ENCODE measurements at places on chromosomes 7 and 10.

- no peak overlapping the region for H3K4me3 ChIP-seq
- H3K27me3 ChIP-seq, result no peaks in the 10 kb centered on the region
- H3K36me3 ChIP-seq, result no peaks in the 10 kb centered on the region
These were observed 29.8 kb downstream of the ASAH2 start for GRCh38 chr10:50221470-50221869.

DNA sequence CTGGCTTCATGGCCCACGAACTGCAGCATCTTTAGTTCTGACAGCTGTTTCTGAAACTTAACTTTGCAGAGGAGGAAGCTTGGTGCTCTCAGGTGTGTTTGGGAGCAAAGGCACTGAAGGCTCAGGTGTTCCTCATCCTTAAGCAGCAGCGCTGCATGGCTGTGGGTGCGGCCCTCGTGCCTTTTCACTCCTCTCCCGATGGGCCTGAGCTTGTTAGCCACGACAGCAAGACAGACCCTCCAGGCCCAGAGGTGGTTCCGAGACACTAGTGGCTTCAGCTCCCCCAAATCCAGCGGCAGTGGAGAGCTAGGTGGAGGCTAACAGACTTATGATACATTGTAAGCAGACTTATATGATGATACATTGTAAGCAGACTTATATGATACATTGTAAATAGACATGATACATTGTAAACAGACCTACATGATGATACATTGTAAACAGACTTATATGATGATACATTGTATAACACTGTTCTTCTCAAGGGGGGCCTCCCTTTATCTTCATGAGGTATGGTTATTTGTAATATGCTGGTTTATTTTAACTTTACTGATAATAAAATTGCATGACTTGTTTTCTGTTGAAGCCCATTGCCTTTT lies 14.1 kb downstream of the PFKP start:
- no peak for DNase-seq
- no peak overlapping the region for H3K27ac ChIP-seq
- no peaks in the 10 kb centered on the region for H3K4me1 ChIP-seq
- H3K27me3 ChIP-seq, result no peaks in the 10 kb centered on the region
- H3K4me3 ChIP-seq, result no peak overlapping the region

DNA sequence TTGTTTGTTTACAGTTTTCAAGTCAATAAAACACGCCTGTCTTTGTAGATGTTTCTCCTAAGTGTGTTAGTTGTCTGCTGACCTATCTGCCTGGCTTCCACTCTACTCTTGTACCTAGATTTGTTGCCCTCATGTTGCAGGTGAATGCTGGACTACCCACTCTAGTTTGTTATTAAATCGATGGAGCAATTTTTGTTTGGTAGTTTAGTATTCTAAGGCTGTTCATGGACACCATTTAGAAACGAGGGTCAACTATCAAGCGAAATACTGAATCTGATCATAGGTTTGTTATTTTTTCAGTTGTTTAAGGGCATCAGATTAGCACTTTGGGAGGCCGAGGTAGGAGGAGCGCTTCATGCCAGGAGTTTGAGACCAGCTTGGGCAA lies 29.1 kb upstream of the MKLN1 start:
- H3K4me1 ChIP-seq, result no peaks in the 10 kb centered on the region
- H3K27ac ChIP-seq, result no peak overlapping the region
- H3K27me3 ChIP-seq, result no peaks in the 10 kb centered on the region

DNA sequence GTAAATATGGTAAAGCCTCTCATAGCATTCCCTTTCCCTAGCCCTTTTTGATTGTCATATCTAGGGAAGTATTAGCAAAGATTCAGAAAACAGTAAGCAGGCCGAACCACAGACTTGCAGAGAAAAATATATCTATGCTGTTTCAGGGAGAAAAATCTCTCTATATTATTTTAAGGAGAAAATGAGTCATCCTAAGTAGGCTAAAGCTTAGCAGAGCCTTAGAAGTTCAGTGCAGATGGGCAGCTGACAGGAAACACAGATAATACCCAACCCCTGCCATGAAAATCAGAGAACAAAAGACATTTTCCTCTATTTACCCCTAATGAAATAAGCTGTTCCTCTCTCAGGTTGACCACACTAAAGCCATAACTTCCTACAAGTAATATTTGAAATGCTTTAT lies 16.5 kb downstream of the C1QL3 start:
- H3K4me3 ChIP-seq, result no peak overlapping the region
- no peaks in the 10 kb centered on the region for H3K36me3 ChIP-seq
- no peak overlapping the region for H3K27ac ChIP-seq
- no peak for DNase-seq
- no peaks in the 10 kb centered on the region for H3K27me3 ChIP-seq

GRCh38 chr10:129901389-129902006 lies 62.6 kb downstream of the EBF3 start:
- H3K4me3 ChIP-seq, result no peak overlapping the region
- no peaks in the 10 kb centered on the region for H3K36me3 ChIP-seq
- H3K27me3 ChIP-seq, result no peaks in the 10 kb centered on the region
- no peak for DNase-seq
- no peak overlapping the region for H3K27ac ChIP-seq
- H3K4me1 ChIP-seq, result no peaks in the 10 kb centered on the region

DNA sequence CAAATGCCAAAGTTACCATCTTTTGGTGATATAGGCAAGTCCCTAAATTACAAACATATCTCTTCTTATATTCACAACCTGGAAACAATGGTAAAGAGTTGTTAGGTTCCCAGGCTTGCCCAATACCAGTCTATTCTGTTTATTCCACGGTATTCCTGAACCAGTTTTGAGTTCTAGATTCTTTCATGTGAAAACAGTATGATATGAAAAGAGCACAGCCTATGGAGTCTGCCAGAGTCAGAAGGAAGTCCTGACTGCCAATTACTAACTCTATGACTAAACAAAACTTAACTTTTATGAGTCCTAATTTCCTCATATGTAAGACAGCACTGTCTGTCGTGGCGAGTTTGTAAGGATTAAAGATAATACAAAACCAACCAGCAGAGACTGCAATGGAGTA lies 5.6 kb downstream of the ABI1 start:
- no peak for DNase-seq
- H3K27ac ChIP-seq, result no peak overlapping the region
- no peaks in the 10 kb centered on the region for H3K36me3 ChIP-seq
- H3K27me3 ChIP-seq, result no peaks in the 10 kb centered on the region
- H3K4me1 ChIP-seq, result peaks cover 11% of the 10 kb centered on the region
- no peak overlapping the region for H3K4me3 ChIP-seq

DNA sequence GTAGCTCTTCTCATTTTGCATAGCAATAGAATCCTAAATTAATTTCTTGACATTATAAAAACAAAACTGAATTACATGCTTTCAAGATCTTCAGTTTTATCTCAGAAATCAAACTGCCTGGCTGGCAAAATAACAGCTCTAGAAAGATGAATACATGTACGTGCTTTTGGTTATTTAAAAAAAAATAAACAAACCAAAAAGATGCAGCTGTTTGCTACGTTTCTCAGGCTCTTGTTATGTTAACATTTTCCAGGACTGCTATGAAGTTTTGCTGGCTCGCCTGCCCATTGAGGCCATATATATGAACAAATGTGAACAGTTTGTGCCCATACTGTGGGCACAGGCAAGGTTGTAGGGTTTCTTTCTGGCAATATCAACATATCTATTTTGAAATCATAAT lies 86.6 kb downstream of the ODAD2 start:
- H3K4me3 ChIP-seq, result no peak overlapping the region
- DNase-seq, result no peak
- no peaks in the 10 kb centered on the region for H3K36me3 ChIP-seq
- no peaks in the 10 kb centered on the region for H3K27me3 ChIP-seq
- no peaks in the 10 kb centered on the region for H3K4me1 ChIP-seq

DNA sequence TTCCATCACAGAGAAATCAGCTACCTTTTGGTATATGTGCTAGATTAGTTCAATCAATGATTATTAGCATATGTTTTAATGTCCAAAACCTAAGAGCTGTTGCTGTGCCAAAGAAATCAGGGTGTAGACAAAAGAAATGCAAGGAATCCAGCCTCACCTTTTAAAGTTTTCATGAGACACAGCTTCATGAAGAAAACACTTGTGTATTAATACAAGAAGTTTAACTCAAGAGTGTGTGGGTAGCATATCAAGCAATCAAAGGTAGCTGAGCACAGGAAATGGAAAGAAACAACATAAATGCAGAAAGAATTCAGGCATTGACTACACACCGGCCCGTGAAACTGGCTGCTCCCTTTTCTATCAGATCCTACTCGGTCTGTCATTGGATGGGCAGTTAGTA lies 76.0 kb upstream of the CAV2 start:
- H3K27me3 ChIP-seq, result no peaks in the 10 kb centered on the region
- H3K4me3 ChIP-seq, result no peak overlapping the region
- no peak for DNase-seq
- H3K27ac ChIP-seq, result no peak overlapping the region

- no peaks in the 10 kb centered on the region for H3K27me3 ChIP-seq
- H3K4me1 ChIP-seq, result no peaks in the 10 kb centered on the region
- H3K27ac ChIP-seq, result no peak overlapping the region
- no peak overlapping the region for H3K4me3 ChIP-seq
- H3K36me3 ChIP-seq, result no peaks in the 10 kb centered on the region
- DNase-seq, result no peak
These were observed 10.2 kb upstream of the CCDC71L start for GRCh38 chr7:106671160-106671559.

DNA sequence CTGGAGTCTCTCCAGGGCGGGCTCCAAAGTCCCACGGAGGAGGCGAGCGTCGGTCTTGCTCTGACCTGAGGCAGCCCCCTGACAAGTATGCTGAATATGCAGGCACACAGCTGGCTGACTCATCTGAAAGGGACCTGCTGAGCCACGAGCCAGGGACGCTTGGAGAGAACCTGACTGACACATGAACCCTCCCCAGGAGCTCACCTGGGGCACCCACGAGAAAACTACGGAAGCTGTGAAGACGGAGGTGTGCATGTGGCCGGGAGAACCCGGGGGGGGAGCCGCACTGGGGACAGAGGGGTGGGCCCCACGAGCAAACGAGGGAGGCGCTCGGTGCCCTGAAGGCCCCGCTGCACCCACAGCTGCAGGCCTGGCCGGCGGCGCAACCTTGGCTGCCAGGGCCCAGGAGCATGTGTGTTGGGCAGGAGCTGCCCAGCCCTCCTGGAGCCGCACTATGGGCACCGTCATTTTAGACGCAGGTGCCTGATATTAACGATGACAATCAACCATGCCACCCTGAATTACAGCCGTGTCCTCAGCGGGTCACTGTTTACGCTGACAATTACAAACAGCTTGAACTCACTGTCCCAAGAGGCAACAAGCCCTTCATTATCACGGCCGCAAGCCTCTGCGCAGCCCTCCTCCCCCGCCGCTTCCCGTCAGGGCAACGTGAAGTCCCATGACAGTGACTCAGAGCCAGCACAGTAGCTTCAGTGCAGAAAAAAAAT lies 64.7 kb downstream of the DIP2C start:
- no peaks in the 10 kb centered on the region for H3K4me1 ChIP-seq
- H3K27me3 ChIP-seq, result no peaks in the 10 kb centered on the region
- no peak for DNase-seq
- H3K36me3 ChIP-seq, result no peaks in the 10 kb centered on the region
- no peak overlapping the region for H3K4me3 ChIP-seq

DNA sequence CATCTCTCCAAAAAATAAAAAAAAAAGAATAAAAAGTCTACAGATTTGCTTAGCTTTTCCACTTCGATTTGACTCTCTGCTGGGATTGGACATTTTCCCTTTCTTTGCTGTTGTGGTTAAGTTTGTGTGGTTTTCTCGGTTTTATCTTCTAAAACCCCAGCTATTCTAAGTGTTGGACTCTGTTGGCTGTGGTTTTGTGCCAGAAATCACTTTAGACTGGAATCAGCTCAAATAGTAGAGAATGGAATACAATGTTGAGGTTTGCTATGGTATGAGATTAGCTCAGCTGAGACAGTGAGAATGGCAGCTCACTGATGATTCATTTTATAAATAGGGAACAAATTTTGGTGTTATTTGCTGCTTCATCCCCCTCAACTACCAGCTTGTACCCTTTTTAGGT lies 116.0 kb downstream of the BUB3 start:
- no peak for DNase-seq
- no peaks in the 10 kb centered on the region for H3K36me3 ChIP-seq
- no peak overlapping the region for H3K27ac ChIP-seq
- H3K4me3 ChIP-seq, result no peak overlapping the region
- H3K4me1 ChIP-seq, result no peaks in the 10 kb centered on the region

DNA sequence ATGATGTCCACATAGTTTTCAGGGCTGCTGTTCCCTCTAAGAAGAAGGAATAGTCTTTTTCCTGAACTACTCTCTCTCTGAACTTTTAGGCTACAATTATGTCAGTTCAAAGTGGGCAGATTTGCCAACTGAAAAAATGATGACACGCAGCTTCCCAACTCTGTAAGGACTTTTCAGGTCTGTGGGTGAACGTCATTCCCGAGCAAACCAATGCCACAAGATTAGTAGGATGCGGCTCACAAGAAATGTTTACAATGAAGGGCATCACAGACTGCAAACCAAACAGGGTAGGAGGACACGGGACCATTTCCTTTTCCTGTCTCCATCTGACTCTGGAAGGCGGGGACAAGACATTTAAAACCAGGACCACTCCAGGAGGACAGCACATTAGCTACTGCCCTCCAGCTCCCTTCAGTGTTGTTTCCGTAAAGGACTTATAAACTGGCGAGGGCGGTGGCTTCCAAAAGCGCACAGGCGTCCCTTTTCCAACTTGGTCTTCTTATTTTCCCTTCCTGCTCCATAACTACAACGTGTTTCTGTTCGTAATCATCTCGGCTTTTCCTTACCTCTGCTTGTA lies 539 bp upstream of the MKLN1 start:
- H3K4me1 ChIP-seq, result peaks cover 20% of the 10 kb centered on the region
- H3K27me3 ChIP-seq, result no peaks in the 10 kb centered on the region
- DNase-seq, result no peak
- no peak overlapping the region for H3K27ac ChIP-seq
- H3K36me3 ChIP-seq, result no peaks in the 10 kb centered on the region

DNA sequence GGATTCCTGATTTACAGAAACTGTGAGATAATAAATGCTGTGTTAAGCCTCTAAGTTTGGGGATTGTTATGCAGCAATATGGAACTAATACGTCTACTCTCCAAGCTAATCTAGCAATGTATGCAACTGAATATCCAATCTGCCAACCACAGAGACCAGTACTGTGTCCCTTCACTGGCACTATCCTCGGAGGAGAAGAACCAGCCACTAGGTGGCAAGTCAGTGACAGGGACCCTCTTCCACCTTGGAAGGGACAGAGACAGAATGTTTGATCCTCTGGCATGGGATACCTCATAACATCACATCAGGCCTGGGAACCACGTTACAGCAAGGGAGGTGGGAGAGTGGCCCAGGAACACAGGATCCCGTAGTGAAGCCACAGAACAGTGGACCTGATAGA lies 96.4 kb downstream of the CREM start:
- no peak overlapping the region for H3K4me3 ChIP-seq
- H3K27me3 ChIP-seq, result no peaks in the 10 kb centered on the region
- H3K36me3 ChIP-seq, result no peaks in the 10 kb centered on the region
